Peyer's patch (tissue), 4 donors: ENCODE measurements at places on chromosomes 16 and 17.

- no peaks in the 10 kb centered on the region for H3K4me1 ChIP-seq
- no peak overlapping the region for H3K4me3 ChIP-seq
These were observed 75.8 kb downstream of the DNAH17 start for GRCh38 chr17:78501241-78502036.

GRCh38 chr17:79089720-79090442 lies 15.3 kb downstream of the ENGASE start:
- H3K27me3 ChIP-seq: no peaks in the 10 kb centered on the region
- no peak overlapping the region for H3K4me3 ChIP-seq
- no peak overlapping the region for H3K27ac ChIP-seq
- no peaks in the 10 kb centered on the region for H3K36me3 ChIP-seq
- no peak for DNase-seq
- H3K4me1 ChIP-seq: peaks cover 6% of the 10 kb centered on the region

DNA sequence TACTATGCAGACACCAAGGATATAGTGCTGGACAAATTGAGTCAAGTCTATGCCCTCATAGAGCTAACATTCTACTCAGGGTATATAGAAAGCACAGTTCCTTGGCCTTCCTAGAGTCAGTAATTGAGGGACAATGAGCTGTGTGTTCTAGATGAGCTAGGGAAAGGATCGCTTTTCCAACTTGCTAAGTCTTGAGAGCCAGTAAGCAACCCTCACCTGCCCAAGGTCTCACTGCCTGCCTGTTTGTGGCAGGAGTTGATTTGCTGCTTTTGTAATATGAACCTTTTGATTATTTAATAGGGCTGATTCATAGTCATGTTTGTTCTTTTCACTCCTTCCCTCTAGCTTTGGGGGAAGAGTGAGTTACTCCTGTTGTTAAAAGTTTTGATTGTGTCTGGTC lies 6.5 kb downstream of the DDX42 start:
- H3K36me3 ChIP-seq: no peaks in the 10 kb centered on the region
- no peaks in the 10 kb centered on the region for H3K27me3 ChIP-seq
- DNase-seq: no peak
- no peaks in the 10 kb centered on the region for H3K4me1 ChIP-seq
- no peak overlapping the region for H3K27ac ChIP-seq
- H3K4me3 ChIP-seq: no peak overlapping the region

- H3K27ac ChIP-seq: no peak overlapping the region
- H3K27me3 ChIP-seq: no peaks in the 10 kb centered on the region
- no peak overlapping the region for H3K4me3 ChIP-seq
- DNase-seq: no peak
These were observed 48.5 kb downstream of the RAI1 start for GRCh38 chr17:17729620-17730249.
